ENCODE measurements at places on chromosomes 13 and 19.

DNA sequence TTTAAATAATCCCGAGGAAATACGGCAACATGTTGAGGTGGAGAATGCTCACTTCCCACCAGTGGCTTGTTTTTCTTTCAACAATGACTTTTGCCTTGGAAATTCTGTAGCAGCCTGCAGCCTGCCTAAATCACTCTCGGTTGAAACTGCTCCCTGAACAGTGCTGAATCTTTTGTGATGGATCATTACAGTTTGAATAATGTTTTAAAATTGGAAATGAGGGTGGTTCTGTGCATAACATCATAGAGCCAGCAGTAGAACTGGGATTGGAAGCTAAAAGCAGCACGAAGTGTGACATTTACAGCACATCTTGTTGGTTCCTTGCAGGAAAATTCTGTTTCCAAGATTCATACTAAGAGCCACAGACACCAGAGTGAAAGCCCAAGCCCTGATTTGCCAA, 74.1 kb upstream of the GPR12 start:
- no peak for DNase-seq

GRCh38 chr19:56167064-56167578, 8.7 kb upstream of the GALP start:
- DNase-seq = no peak

GRCh38 chr19:6531956-6532243, 1.1 kb downstream of the TNFSF9 start:
- DNase-seq = no peak

- DNase-seq = no peak
Observed at GRCh38 chr19:13007292-13008045, 12.2 kb downstream of the NFIX start.

GRCh38 chr19:54881884-54882283, 7.8 kb downstream of the FCAR start:
- no peak for DNase-seq

DNA sequence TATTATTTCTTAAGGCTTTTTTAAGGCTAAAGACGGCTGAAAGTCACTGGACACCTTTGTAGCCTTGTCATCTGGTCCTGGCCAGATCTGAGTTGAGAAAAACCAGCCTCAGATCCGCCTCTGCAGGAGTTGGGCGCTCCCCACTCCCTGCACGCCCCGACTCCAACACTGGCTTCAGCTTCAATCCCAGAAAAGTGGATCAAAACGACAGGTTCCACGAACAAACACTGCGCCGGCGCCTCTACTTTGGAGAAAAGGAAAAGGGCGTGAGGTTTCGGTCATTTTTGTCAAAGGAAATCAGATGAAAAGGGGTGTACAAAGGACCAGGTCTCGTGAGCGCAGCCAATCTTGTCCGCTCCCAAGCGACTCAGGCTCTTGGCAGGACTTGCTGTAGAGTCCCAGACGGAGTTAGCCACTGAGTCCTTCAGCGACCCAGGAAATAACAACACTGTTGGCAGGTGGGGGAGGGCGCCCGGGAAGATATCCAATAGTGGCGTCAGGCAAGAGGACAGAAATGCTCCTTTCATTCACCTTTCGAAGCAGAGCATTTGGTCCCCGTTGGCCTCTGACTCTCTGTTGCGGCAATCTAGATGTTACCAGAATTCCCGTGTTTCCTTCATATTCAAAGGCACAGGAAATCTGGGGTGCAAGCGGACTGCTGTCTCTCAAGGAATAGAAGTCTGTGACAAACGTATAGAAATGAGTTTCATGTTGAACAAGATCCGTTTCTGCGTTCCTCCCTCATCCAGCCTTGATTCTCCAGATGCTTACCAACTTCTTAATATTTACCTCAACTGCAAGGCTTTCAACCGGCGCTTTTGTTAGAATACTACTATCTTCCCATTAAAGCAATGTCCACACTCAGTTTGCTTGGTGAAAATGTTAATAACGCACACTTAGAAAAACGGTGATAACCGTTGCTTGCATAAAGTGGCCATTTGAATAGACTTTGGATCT, 1.8 kb upstream of the CCNA1 start:
- no peak for DNase-seq

DNA sequence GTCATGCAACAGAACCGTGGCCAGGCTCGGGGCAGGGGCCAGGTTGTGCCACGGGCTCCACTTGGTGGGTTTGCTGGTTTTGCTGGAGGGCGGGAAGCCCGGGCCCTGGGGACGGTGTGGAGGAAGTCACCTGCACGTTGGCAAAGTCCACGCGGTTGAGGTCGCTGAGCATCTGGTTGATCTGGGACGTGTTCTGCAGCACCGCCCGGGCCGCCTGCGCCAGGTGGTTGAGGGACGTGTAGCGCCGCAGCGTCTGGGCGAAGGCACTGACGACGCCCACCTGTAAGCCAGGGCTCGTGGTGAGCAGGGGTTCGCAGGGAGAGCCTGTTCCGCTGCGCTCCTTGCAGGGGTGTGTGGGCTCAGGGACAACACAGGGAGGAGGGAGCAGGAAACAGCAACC, 24.7 kb upstream of the RANBP3 start:
- DNase-seq = no peak

DNA sequence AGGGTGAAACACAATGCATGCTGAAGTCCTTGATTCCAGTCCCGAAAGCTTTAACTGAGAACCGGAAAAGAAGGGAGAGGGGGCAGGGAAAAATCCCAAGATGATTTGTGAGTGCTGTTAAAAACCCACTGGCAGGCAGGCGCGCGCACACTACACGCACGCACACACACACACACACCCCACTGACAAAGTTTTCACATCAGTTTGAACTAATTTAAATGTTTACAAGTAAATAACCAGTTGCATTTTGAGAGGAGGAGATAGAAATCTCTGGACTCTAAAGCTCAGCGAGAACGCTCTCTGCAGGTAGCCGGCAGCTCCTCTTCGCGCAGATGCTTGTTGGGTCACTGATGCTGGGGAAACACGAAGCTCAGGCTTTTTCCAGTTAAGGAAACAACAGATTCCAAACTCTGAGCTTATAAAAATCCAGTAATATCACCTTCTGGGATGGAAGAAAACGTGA, 818 bp upstream of the SLITRK1 start:
- DNase-seq = no peak

DNA sequence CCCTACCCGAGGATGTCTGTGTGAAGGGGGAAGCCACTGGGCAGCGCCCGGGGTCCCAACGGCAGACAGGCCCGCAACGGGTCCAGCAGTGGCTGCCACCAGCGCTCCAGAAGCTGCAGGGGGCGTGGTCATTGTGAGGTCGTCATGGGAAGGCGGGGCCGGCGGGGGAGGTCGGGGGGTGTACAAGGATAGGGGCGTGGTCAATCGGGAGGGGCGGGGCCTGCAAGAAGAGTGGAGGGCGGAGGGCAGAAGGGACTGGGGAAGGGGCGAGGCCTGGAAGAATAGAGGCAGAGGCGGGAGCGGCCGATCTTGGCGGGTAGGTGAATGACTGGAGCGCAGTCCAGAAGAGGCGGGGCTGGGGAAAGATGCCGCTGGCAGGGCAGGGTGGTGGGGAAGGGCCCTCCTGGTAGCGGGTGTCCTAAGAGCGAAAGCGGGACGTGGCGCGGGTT, 4.4 kb downstream of the FUZ start:
- peak; percentile 79 for DNase-seq

GRCh38 chr19:23527797-23528196, 132.5 kb upstream of the ZNF91 start:
- no peak for DNase-seq

Data from stimulated activated CD4-positive, alpha-beta T cell treated with anti-CD3 and anti-CD28 coated beads, TNF-alpha, amount 100 ng/mL, for 4 hours (primary cell).